ENCODE measurements at places on chromosomes 3 and 15.

DNA sequence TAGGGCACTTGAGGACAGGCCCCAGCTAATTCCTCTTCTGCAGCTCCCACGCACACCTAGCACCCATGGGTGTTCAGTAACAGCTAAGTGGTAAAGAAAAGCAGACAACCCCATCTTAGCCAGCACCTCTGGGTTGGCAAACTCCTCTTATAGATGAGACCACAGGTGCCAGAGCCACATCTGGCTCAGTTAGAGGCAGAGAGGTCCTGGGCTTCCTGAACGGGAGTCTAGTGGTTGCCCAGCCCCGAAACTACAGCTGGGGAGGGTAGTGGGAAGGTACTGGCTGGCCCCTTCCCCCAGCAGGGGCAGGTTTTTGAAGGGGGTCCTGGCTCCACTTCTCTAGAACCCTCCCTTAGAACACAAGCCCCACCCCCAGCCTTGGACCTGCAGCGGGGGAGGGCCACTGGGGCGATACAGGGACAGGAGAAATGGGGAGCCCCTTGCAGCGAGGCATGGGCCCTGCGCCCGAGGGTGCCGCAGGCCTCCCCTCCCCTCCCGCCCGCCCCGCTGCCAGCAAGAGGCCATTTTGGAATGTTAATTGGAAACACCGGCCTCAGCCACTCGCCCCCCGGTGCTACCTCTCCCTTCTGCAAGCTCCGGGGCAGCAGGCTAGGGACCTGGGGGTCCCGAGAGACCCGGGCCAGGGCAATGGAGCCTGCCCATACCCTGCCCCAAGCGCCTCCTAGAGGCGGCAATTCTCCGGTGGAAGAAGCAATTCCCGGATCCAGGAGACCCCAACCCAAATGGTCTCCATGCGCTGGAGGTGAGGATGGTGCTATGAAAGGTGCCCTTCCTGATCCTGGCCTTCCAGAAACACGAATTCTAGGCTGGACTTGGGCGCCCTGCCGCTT is 1.5 kb downstream of the DUSP7 start:
- no peak for DNase-seq

DNA sequence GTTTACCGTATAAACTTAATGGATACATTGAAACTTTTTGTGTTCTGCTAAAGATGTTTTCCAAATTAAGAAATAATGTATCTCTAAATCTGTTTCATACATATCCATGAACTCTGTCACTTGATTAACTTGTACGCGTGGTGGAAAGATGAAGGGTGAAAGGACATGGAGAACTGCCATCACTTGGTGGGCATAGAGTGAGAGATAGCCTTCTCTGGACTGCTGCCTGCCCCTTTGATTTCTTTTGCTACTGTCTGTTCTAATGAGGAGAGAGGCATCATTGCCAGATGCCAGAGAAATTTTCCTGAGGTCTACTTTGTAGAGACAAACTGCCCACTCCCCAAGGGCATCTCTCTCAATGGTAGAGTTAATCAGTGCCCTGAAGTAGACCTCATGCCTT is 120.5 kb downstream of the SLMAP start:
- DNase-seq: no peak

- no peak for DNase-seq
These were observed 149.9 kb upstream of the LRTM1 start for GRCh38 chr3:55077726-55078125.

- DNase-seq: no peak
These were observed 61.6 kb upstream of the STAC start for GRCh38 chr3:36318621-36319200.

DNA sequence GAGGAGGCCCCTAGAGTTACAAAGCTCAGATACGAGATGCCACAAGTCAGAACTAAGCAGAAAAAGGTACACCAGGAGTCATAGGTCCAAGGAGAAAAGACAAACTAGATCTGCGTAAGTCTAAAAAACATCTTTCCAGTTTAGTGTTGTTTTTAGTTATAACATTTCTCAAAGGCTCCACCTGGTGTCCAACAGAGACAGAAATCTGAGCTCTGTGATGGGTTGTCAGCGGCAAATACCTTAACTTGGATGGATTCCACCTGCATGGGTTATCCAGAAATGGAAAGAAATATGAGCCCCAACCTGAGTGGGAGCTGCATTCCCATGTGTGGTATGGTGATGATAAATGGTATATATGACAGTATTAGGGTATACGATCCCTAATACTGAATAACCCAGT is 238.6 kb upstream of the CHRM5 start:
- DNase-seq: no peak

GRCh38 chr15:70182858-70183695 is 85.4 kb upstream of the TLE3 start:
- no peak for DNase-seq

GRCh38 chr3:13896473-13897154 is 16.7 kb upstream of the WNT7A start:
- peak; percentile 21 for DNase-seq

GRCh38 chr15:47987908-47988532 is 132.8 kb upstream of the SLC24A5 start:
- DNase-seq: peak; percentile 48

DNA sequence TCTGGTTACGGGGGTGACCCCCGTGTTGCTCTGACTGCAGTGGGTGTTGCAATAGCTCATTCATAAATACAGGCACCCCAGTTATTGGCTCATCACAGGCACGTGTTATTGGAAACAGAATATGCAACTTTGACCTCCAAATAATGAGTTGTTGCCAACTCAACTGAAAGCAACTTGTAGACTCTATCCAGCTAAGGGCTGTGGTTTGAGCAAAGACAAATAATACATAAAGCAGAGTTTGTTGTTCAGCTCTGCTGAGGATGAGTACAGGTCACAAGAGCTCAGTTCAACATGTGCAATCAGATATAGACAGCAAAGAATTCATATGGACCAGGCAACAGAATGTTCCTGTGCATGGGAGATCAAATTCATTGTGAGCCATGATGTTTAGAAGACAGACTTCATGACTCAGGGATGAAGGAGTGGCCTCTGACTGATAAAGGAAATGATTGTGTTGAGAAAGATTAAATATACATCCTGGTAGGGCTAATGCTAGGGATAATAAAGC is 87.6 kb upstream of the LRIG1 start:
- no peak for DNase-seq

- DNase-seq: no peak
These were observed 163.9 kb downstream of the PPM1L start for GRCh38 chr3:160919942-160920341.

GRCh38 chr3:33430571-33430970 is 9.6 kb downstream of the UBP1 start:
- DNase-seq: no peak

DNA sequence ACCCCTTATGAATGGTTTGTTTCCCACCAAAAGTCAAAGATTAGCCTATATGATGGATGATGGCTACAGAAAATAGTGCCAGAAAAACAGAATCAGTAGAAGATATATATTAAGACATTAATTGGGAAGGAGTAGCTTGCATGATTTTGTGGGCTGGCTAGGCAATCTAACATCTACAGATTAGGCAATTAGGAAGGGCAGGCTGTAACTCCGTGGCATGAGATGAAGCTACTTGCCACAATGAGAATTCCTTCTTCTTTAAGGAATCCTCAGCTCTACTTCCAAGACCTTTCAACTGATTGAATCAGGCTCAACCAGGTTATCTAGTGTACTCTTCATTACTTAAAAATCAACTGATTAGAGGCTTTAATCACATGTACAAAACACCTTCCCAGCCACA is 426.7 kb downstream of the LPP start:
- DNase-seq: no peak

GRCh38 chr3:161295325-161295724 is 74.2 kb downstream of the NMD3 start:
- no peak for DNase-seq

- DNase-seq: no peak
These were observed 27.8 kb downstream of the CHP1 start for GRCh38 chr15:41258750-41259471.

DNA sequence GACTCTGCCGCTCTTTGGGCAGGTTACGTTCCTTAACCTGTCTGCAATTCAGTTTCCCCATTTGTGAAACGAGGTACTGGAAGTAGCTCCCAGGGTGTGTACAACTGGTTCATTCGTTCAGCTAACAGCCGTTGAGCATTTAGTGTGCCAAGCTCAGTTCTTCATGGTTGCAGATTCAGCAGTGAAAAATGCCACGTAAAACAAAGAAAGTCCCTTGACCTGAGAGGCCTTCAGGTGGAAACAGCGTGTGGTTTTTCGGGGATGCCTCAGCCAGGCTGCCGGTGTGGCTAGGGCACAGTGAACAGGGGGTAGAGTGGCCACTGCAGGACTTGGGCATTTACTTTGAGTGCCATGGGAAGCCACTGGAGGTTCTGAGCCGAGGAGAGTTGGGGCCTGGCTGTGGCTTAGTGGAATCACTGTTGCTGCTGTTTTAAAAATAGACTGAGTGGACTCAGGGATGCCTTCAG is 4.7 kb downstream of the SYNM start:
- no peak for DNase-seq

DNA sequence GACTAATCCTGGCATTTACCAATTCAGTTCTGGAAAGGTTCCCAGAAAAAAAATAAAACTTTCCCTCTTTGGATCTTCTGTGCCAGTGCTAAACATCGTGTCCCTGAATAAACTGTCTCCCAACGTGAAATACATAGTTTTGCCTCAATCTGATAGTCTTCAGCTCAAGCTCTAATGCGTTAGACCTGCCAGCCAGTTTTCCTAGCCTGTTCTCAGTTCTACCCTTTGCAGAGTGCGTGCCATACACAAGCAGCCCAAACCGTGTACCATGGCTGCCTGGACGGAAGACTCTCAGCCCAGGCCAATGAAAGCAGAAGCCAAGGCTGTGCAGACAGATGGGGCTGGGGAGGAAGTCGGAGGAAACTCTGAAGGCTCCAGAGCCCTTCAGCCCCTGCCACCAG is 11.4 kb upstream of the OCA2 start:
- DNase-seq: peak; percentile 78
